ENCODE measurements at places on chromosomes 3 and 15. TPM values are rescaled to one million over a fixed set of nuclear protein-coding genes. Genes with fewer than 3 reads are reported as not detected.

DNA sequence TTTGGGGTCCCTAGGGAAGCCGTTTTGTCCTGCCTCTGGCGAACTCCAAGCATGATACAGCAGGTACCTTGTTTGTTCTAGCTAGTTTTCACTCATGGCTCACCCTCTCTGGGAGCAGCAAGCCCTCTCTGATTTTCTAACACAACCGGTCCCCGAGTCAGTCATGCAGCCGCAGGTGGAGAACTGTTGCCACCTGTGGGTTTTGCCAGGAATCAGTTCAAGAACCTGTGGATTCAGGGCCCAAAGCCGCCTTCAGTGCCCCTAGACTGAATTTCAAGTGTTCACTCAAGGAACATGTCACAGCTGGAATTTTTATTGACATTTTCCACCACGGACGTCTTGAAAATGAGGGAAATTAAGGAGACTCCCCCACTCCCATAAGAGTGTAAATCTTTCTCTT lies 13.3 kb upstream of the LRRK1 start:
- no peak for DNase-seq

GRCh38 chr3:117793622-117794265 lies 1084.2 kb downstream of the TUSC7 start:
- no peak for DNase-seq

DNA sequence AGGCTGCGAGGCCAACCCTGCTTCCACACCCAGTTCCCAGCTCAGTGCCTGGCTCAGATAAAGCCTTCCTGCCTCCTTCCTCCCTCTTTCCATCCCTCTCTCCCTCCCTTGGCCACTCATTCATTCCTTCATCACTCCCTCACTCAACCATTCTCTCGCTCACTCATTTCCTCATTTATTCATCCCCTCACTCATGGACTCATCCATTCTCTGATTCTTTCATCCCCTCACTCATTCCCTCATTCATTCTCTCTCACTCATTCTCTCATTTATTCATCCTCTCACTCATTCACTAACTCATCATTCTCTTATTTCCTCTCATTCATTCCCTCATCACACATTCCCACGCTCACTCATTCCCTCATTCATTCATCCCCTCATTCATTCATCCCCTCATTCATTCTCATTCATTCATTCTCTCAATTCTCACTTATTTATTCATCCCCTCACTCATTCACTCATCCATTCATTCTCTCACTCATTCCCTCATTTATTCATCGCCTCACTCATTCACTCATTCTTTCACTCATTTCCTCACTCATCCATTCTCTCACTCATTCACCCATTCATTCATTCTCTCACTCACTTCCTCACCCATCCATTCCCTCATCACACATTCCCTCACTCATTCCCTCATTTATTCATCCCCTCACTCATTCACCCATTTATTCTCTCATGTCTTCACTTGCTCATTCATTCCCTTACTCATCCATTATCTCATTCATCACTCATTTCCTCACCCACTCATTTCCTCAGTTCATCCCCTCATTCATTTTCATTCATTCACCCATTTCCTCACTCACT lies 13.2 kb downstream of the ABTB1 start:
- no peak for DNase-seq

- DNase-seq: no peak
Observed at GRCh38 chr15:83170474-83171165, 37.0 kb downstream of the HDGFL3 start.

GRCh38 chr3:171044384-171044783 lies 17.9 kb upstream of the SLC2A2 start:
- no peak for DNase-seq

DNA sequence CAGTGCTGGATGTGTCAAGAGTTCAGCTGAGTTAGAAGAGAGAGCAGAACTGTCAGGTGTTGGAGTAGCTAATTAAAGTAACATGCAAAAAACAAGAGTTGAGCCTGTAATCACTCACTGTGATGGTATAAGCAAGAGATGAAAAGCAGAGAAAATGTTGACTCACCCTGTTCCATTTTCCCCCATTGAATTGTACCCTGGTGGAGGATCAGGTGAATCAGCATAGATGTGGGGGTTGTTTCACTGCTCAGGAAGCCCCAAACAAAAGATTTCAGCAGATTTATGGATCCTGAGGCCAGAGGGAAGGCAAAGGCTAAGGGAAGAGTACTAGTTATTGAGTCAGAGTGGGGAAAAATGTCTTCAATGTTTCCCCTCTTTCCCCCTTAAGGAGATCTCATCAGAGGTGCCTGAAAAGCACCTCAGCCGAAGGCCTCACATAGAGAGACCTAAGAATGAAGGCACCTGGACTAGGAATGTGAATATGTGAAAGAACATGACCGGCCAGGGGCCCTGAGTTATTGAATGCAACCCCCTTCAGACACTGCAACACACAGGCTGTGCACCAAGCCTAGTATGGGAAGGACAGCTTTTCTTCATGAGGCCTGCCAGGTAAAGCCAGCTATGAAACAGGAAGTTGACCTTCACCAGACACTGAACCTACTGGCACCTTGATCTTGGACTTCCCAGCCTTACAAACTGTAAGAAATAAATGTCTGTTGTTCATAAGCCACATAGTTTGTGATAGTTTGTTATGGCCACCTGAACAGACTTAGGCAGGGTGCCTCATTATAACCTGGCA lies 90.1 kb downstream of the TMCO5A start:
- no peak for DNase-seq

- no peak for DNase-seq
Observed at GRCh38 chr3:67567893-67568292, 86.5 kb downstream of the SUCLG2 start.

DNA sequence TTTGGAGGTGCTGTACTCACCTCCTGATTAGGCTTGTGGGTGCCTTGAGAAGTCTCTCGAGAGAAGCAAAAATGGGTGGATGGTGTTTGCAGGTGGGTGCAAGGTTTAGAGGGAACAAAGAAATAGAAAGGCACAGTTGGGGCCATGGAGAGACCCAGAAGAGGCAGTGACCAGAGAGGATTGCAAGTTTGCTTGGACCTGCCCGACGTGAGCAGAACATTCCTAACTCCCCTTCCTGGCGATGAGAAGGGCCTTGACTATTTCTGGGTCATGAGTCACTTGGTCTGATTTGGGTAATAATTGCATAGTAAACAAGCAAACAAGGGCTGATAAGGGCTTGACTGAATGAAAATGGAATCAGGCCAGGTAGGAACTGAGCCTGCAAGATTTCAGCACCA lies 7.0 kb upstream of the CTSH start:
- no peak for DNase-seq

- no peak for DNase-seq
Observed at GRCh38 chr3:196192036-196192523, 19.1 kb downstream of the ZDHHC19 start.

GRCh38 chr3:127304121-127304744 lies 16.4 kb upstream of the PRR20G start:
- no peak for DNase-seq

- no peak for DNase-seq
Observed at GRCh38 chr3:12060139-12060845, 56.1 kb downstream of the SYN2 start.

DNA sequence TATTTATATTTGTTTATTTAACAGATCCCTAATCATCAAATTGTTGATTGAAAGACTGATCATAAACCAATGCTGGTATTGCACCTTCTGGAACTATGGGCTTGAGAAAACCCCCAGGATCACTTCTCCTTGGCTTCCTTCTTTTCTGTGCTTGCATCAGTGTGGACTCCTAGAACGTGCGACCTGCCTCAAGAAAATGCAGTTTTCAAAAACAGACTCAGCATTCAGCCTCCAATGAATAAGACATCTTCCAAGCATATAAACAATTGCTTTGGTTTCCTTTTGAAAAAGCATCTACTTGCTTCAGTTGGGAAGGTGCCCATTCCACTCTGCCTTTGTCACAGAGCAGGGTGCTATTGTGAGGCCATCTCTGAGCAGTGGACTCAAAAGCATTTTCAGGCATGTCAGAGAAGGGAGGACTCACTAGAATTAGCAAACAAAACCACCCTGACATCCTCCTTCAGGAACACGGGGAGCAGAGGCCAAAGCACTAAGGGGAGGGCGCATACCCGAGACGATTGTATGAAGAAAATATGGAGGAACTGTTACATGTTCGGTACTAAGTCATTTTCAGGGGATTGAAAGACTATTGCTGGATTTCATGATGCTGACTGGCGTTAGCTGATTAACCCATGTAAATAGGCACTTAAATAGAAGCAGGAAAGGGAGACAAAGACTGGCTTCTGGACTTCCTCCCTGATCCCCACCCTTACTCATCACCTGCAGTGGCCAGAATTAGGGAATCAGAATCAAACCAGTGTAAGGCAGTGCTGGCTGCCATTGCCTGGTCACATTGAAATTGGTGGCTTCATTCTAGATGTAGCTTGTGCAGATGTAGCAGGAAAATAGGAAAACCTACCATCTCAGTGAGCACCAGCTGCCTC lies 14.7 kb downstream of the THBS1 start:
- no peak for DNase-seq

- DNase-seq: no peak
Observed at GRCh38 chr15:52715411-52715810, 36.2 kb upstream of the ATOSA start.

- DNase-seq: peak; percentile 61
Observed at GRCh38 chr3:126212620-126213378, 32.4 kb upstream of the ALDH1L1 start.

SI gene
- polyA plus RNA-seq: not detected

GRK7 gene
- not detected for polyA plus RNA-seq

PRTG gene
- polyA plus RNA-seq: 0.47 TPM

SIDT1 gene
- 0.38 TPM for polyA plus RNA-seq

TNIK gene
- polyA plus RNA-seq: 12.5 TPM

GOLGA8G gene
- not detected for polyA plus RNA-seq

CCDC80 gene
- polyA plus RNA-seq: 39.7 TPM

C3orf70 gene
- polyA plus RNA-seq: 0.53 TPM

OXSM gene
- polyA plus RNA-seq: 15.0 TPM

GP9 gene
- not detected for polyA plus RNA-seq

EIF4A2 gene
- polyA plus RNA-seq: 330 TPM

SEMA6D gene
- 2.8 TPM for polyA plus RNA-seq

FANCD2OS gene
- polyA plus RNA-seq: not detected

Measured in heart left ventricle (tissue), 16 donors.